AG08395 (cell line): ENCODE measurements at places on chromosomes 13 and 19.

- DNase-seq, result no peak
These were observed 750 bp downstream of the RAB20 start for GRCh38 chr13:110560601-110561343.

GRCh38 chr19:10510301-10510802 is 6.9 kb downstream of the S1PR5 start:
- DNase-seq, result peak; percentile 33

DNA sequence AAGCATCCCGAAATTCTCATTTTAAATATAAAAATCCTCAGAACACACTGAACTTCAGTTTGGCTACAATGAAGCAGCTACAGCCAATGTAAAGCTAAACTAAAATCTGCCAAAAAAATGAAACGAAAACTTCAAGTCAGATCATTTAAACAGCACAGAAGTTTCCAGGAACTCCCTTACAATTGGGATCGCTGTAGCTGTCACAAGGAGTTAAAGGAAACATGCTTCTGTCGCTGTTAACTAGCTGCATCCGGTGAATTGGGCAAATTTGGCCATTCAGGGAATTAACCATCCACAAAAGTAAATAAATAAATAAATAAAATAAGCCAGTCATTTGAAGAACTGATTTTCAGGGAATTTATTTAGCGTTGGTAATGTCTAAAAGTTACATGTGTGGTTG is 77.0 kb upstream of the PEG3 start:
- no peak for DNase-seq

DNA sequence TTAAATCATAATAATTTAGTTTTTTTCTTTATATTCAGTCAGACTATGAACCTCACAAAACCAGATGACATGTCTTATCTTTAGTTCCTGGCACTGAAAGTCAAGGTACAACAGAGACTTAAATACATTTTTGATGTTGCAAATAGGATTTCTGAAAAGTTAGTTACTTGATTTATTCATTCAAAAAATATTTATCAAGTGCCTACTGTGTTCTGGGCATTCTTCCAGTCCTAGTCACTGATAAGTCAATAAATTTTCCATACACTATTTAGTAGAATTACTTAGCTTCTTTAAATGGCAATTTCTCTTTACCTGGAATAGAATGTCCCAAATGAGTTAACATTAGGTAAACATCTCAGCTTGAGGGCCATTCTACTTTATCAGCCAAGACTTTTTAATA is 938.3 kb upstream of the PCDH9 start:
- no peak for DNase-seq

GRCh38 chr13:48783695-48784230 is 130.0 kb downstream of the CYSLTR2 start:
- DNase-seq, result no peak

DNA sequence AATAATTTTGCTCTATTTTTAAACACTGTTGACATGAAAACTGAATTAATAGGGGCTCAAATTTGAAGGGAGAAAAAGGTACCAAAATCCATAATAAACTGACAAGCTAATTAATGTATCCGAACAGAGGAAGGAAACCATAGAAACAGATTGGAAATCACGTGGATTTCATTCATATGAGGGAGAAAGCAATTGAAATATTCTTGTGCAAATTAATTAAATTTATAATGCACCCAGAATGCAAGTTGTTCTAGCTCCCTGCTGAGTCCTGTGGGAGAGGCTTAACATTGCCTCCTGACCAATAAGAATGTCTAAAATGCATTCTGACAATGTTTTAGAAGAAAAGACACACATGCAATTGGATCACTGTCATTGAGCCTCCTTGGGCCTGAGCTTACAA is 17.7 kb upstream of the SERPINE3 start:
- no peak for DNase-seq

GRCh38 chr19:4374498-4375163 is 25.7 kb downstream of the SH3GL1 start:
- DNase-seq, result peak; percentile 90
